ENCODE measurements at places on chromosomes 16 and 17.

- ATAC-seq: peak; percentile 30
Observed at GRCh38 chr16:75462806-75463205, 1.7 kb downstream of the TMEM170A start.

- peak; percentile 94 for ATAC-seq
Observed at GRCh38 chr17:77645072-77646045, 313.1 kb upstream of the TNRC6C start.

- no peak for ATAC-seq
Observed at GRCh38 chr17:43410557-43411368, 12.0 kb downstream of the ARL4D start.

GRCh38 chr16:20326321-20326720 lies 992 bp downstream of the GP2 start:
- no peak for ATAC-seq

DNA sequence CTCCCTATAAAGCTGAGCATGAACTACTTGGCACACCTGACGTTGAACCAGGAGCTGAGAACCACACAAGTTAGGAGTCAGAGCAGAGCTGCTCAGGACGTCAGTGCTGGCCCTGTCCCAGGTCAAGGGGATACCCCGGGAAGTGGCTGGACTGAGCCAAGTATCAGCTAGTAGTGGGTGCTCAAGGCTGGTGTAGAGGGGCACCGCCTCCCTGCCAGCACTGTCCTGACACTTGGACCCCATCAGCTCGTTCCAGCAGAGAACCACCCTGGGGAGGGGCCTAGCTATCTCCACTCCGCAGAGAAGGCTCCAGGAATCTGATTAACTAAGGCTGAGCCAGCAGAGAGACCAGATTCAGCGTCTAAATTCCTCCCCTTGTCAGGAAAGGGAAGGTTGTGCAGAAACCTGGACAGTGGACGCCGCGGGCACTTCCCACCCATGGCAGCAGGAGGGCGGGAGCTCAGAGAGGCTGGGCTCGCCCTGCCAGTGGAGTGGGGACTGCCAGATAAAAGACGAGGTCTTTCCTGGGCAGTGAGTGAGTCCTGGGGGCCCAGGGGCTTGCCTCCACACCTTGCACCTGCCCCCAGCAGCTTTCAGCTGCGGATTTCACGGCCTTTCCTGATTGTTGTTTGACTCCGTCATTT lies 21.0 kb downstream of the C16orf90 start:
- no peak for ATAC-seq

DNA sequence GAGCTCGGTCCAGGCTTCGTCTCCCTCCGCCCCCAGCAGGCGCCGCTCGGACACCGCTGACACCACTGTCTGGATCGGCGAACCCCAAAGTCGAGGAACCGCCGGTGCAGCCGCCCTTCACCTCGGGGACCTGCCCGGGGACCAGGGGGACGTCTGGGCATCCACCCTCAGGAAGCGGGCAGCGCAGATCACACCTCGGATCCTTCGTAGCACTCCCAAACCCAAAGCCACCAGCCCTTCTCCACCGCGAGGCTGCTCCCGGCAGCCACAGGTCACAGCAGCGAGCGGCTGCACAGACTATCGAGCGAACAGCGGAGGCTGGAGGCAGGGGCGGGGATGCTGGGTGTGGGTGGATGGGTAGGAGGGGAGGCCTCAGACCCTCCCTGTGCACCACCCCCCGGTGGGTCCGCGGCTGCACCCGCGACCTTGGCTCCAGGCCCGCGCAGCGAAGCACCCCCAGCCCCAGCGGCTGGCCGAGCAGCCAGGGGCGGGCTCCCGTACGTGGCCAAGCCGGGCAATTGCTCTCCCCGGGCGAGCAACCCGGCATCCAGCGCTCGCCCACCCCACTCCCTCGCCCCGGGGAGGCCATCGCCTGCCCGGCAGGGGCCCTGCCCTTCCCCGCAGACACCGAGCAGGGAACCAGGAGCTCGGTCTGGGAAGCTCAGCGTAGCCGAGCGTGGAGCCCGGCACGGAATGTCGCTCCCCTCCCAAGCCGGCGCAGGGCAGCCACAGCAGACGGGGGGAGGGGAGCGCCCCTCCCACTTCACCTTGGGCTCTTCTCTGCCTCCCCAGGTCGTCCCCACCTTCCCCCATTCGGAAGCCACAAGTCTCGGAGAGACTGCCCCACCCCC lies 1.0 kb downstream of the SDK2 start:
- ATAC-seq: peak; percentile 37

DNA sequence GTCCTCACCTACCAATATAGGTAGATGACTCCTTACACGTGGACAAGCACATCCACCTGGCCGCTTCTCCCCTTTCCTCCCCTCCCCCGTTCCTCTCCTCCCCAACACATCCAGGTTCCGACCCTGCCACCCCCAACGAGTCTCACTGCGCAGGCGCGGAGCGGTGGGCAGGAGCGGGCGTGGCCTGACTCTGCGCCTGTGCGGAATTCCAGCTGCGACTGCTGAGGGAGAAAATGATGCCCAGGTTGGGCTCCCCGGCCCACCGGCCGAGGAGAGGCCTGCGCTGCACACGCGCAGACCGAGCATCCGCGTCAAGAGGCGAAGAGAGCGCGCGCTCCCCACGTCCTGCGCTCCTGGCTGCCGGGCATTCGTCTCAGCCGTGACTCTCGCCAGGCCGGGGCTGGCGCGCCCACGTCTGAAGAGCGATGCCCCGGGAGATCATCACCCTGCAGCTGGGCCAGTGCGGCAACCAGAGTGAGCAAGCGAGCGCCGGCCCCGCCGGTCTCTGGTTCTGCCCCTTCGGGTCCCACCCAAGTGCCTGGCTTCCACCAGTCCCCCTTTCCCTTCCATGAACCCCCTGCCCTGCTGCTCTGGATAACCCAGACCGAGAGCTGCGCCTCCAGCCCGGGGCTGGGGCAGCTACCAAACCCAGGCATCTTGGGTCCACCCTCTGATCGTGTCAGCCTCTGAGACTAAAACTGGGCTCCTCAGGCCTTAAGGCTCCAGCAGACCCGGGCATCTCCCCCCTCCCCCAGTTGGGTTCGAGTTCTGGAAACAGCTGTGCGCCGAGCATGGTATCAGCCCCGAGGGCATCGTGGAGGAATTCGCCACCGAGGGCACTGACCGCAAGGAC lies at the start of gene TUBG2:
Gene TUBG2, plus strand, starts transcription at position 206 of the 853 bp plus-strand sequence. Its CDS starts 220 bp downstream, at position 426.
- peak; percentile 76 for ATAC-seq

DNA sequence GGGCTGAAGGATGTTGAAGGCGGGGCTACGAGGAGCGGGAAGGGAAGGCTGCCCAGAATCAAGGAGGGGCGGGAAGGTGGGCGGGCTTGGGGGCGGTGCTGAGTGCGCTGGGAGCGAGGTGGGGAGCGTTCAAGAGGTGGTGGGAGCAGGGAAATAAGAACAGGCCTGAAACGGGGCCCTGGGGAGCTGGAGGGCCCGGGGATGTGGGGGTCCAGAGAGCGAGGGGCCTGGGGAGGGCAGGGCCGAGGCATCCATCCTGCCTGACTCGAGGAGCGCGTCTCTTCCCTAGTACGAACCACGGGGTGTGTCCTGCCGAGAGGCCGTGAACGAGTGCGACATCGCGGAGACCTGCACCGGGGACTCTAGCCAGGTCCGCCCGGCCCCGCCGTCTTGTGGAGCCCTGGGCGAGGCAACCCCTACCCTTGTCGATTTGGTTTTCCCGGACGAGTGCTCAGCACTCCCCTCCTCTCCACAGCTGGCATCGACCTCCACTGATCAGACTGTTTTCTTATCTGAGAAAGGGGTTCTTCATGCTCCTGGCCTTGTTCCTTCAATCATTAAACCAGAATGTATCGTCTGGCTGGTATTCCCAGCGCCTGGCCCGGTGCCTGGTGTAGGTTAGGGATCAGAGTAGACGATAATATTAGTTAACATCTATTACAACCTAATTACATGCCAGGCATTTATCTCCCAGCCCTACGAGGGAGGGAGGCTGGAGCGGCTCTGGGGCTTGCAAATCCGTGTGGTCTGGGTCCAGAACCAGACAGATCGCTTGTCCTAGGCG lies 17.2 kb downstream of the ADAM11 start:
- peak; percentile 4 for ATAC-seq

DNA sequence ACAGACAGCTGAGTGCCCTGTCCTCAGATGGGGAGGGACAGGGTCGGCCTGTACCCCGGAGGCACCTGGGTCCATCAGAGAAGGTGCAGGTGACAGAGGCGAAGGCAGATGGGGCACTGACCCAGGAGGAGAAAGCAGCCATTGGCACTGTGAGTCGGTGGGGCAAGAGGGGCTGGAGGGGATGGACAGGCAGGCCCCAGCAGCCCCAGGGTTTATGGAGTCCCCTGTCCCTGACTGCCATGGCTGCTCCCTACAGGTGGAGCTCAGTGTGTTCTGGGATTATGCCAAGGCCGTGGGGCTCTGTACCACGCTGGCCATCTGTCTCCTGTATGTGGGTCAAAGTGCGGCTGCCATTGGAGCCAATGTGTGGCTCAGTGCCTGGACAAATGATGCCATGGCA lies 32.1 kb downstream of the ANKRD40 start:
- no peak for ATAC-seq

GRCh38 chr17:68127914-68128313 lies 92.4 kb downstream of the KPNA2 start:
- ATAC-seq: no peak

GRCh38 chr17:20173091-20173490 lies 163.9 kb downstream of the SPECC1 start:
- no peak for ATAC-seq

DNA sequence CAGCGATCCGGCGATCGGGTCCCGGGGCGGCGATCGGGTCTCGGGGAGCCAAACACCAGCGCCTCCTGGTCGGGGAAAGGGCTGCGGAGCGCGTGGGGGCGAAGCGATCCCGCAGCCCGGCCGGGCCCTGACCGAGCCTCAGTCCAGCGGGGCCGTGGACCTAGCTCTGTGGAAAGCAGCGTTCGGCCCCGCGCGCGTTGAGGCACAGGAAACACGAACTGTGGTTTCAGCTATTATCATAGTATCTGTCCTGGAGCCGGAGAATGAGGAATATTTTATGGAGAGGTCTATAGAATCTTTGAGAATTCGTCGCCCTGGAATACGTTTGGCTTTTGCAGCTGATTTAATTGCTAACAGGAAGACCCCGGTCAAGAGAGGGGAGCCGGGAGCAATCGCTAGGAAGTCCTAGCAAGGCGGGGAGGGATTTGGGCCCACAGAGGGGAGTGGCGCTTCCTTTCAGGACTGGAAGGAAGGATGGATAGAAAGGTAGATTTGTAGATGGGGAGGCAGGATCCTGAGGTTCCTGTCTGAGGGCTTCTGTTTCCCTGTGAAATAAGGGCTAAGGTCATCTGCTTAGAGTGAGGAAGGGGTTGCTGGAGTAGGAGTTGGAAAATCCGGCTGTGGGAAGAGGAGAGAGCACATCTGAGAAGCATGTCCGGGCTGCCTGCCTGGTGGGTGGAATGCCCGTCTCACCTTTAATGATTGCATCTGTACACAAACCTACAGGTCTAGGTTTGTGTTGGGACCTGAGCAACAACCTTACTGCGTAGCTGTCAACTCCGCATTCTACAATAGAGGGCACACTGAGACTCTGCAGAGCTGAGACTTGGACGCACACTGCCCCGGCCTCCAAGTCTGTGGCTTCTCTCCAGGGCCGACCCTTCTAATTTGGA lies 770 bp downstream of the CCNF start:
- no peak for ATAC-seq

DNA sequence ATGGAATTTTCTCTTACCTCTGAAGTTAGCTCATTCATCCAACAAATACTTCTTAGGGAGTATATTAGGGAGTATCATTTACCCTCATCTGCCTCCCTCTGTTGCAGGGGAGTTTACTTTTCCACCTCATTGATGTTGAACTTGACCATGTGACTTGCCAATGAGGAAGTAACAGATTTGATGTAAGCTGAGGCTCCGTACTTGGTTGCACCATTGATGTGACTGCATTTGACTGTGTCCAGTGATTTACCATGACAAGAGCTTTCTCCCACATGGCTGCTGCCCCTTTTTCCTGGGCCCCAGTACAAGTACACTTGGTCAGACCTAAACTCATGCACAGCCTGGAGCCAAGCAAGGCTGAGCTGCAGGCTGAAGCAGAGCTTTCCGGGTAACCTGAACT lies 81.6 kb upstream of the HS3ST2 start:
- ATAC-seq: no peak

GRCh38 chr17:6196355-6196754 lies 126.2 kb downstream of the WSCD1 start:
- ATAC-seq: no peak

DNA sequence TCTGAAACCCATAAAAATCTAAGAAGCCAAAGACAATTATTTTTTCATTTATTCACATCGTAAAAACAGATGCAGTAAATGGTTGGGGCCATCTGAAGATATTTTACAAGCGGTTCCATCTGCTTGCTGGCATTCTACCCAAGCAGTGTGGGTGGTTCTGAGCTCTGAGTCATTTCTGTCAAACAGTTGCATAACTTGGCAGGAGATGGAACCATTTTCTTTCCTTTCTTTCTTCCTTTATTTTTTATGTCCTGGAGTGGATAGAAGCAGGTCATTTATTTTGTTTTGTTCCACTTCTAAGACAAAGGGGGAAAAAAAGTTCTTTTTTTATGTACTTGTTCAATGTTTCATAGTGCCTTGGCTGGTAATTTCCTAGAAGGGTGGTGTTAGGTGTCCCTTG lies 1151.9 kb upstream of the GOT2 start:
- no peak for ATAC-seq

GRCh38 chr17:78031435-78031834 lies 72.9 kb downstream of the TNRC6C start:
- no peak for ATAC-seq

DNA sequence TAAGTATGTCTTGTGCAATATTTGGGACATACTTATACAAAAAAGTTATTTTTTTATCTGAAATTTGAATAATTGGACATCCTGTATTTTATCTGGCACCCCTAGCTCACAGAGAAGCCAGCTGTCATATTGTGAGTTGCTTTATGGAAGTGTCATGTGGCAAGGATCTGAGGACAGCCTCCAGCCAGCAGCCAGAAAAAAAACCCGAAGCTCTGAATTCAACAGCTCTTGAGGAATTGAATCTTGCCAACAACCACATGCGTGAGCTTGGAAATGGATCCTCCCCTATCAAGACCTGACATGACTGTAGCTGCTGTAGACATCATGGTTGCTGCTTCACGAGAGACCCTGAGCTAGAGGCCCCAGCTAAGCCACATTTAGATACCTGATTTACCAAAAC lies 187.2 kb upstream of the SHISA6 start:
- no peak for ATAC-seq

- ATAC-seq: no peak
Observed at GRCh38 chr16:89343501-89344457, 126.3 kb downstream of the ZNF778 start.

- no peak for ATAC-seq
Observed at GRCh38 chr16:47904691-47905090, 251.1 kb downstream of the ABCC12 start.

GRCh38 chr16:54191592-54191991 lies 95.0 kb downstream of the IRX3 start:
- ATAC-seq: no peak

All from activated CD4-positive, CD25-positive, alpha-beta regulatory T cell treated with anti-CD3 and anti-CD28 coated beads, Interleukin-2, amount 50 U/mL, for 24 hours (primary cell).